ENCODE measurements at places on chromosomes 7 and 10. TPM values are rescaled to one million over a fixed set of nuclear protein-coding genes. Genes with fewer than 3 reads are reported as not detected.

CPVL gene
- 24.8 TPM for total RNA-seq

EN2 gene
- 0.09 TPM for total RNA-seq

TMEM130 gene
- total RNA-seq: 2.3 TPM

MAT1A gene
- 0.04 TPM for total RNA-seq

CLCN1 gene
- 1.1 TPM for total RNA-seq

AKR1C8 gene
- 0.09 TPM for total RNA-seq

ZNF804B gene
- total RNA-seq: under 0.01 TPM

ADAMTS14 gene
- 12.5 TPM for total RNA-seq

DNA sequence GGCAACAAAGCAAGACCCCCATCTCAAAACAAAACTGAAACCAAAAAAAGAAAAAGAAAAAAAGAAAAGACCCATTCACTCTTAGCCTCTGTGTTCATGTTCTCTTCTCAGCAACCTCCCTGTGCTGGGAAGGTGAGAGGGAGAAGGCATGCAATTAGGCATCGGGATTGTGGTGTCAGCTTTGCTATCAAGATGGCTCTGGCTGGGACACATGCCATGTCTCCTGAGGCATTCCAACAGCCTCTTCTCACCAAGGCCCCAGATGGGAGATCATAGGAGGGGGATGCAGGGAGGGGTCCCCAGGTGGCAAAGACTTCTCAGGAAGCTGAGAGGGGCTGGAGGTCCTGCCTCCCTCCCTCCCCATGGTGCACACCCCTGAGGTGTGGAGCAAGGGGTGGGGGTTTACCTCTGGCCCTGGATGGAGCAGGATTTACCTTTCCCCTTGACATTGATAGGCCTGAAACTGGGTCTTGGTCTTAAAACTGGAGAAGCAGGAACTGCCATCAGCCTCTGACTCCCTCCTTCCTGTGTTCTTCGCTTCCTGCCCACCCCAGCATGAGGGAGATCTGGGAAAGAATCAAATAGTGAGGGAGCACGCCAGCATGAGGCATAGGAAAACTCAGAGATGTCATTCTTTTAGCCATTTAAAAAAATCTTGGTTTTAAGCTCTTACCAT is 96.2 kb upstream of the DUSP5 start:
- H3K36me3 ChIP-seq: no peaks in the 10 kb centered on the region
- H3K27ac ChIP-seq: no peak overlapping the region
- no peaks in the 10 kb centered on the region for H3K27me3 ChIP-seq
- DNase-seq: no peak
- no peak overlapping the region for H3K4me3 ChIP-seq
- peaks cover 12% of the 10 kb centered on the region for H3K4me1 ChIP-seq

GRCh38 chr7:57417736-57418135 is 32.2 kb upstream of the ZNF716 start:
- H3K36me3 ChIP-seq: no peaks in the 10 kb centered on the region
- no peaks in the 10 kb centered on the region for H3K27me3 ChIP-seq
- no peak for DNase-seq
- H3K4me3 ChIP-seq: no peak overlapping the region
- no peaks in the 10 kb centered on the region for H3K4me1 ChIP-seq

DNA sequence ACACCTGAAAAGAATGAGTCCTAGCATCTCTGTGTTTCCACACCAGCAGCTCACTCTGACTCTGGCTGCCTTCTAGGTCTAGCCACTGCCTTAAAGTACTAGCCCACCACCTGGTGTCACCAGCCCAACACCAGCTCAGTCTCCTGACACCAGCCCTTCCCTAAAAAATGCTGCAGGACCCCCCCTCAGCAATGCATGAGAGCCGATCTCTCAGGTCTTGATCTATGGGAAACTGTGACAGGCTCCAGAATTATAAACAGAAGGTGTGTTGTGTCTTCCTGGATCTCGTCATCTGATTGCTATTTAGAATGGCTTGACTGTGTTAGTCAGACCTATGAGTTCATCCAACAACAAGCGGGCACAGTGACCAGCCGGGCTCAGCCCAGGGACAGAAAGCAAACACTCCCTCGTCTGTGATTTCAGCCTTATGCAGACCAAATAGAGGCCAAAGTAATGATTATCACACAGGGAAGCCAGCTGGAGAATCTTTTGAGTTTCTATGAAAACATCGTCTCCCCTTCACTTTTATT is 66.6 kb downstream of the CUBN start:
- H3K27me3 ChIP-seq: no peaks in the 10 kb centered on the region
- no peaks in the 10 kb centered on the region for H3K36me3 ChIP-seq
- peak; percentile 80 for DNase-seq
- H3K4me1 ChIP-seq: peaks cover 12% of the 10 kb centered on the region
- no peak overlapping the region for H3K4me3 ChIP-seq

DNA sequence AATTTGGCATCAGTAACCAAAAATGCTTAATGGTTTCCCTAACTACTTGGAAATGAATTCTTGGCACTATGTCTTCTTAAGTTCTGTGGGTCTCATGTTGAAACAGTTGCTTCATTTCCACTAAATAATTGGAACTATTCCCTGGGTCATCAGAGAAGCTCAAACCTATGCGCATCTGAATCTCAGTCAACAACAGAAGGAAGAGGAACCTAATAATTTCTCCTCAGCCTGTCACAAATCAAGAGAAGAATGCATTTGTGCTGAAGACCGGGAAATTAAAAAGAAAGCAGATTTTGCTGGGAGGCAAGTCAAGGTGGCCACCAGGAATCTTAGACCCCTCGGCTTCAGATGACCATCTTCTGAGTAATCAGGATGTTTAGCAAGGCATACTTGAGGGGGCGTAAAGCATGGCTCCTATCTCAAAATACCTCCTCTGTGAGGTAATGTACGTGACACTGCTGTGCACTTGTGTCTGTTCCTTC is 41.4 kb downstream of the TOMM7 start:
- H3K4me1 ChIP-seq: peaks cover 3% of the 10 kb centered on the region
- no peaks in the 10 kb centered on the region for H3K27me3 ChIP-seq
- no peak overlapping the region for H3K27ac ChIP-seq
- DNase-seq: no peak
- no peak overlapping the region for H3K4me3 ChIP-seq

DNA sequence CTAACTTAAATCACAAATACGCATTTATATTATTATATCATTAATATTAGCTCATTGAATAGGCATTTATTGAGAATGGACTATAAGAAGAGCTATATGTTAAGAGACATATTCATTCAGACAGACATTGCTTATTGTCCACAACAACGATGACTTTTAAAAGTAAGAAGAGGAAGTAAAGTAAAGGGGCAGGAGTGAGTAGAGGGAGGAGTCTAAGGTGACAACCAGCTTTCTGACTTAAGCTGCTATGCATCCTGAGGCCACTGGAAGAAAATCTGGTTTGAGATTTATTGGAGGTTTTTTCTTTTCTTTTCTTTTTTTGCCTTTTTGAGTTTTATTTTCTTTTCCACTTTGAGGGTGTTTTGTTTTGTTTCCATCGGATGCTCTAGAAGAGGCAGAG is 723.5 kb downstream of the GRM8 start:
- no peak for DNase-seq
- no peak overlapping the region for H3K27ac ChIP-seq
- H3K4me1 ChIP-seq: no peaks in the 10 kb centered on the region
- H3K36me3 ChIP-seq: no peaks in the 10 kb centered on the region

DNA sequence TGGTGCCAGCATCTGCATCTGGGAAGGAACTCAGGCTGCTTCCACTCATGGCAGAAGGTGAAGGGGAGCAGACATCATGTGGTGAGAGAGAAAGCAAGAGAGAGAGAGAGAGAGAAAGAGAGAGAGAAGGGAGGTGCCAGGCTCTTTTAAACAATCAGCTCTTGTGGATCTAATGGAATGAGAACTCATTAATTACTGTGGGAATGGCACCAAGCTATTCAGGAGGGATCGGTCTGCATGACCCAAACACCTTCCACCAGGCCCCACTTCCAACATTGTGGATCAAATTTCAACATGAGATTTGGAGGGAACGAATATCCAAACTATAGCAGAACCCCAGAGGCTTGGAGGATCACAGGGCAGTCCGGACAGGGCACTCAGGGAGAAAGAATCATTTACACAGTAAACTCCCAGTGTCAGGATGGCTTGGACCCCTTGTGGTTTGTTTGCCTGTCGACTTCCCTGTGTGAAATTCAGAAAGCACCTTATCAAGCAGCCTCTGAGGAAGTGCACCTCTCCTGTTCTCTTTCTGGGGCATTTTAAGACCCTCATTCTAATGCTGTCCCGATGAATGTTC is 308.5 kb downstream of the REEP3 start:
- DNase-seq: no peak
- no peak overlapping the region for H3K4me3 ChIP-seq
- no peaks in the 10 kb centered on the region for H3K4me1 ChIP-seq
- H3K27me3 ChIP-seq: no peaks in the 10 kb centered on the region
- H3K36me3 ChIP-seq: no peaks in the 10 kb centered on the region

- H3K36me3 ChIP-seq: no peaks in the 10 kb centered on the region
- peaks cover 3% of the 10 kb centered on the region for H3K27me3 ChIP-seq
- peaks cover 25% of the 10 kb centered on the region for H3K4me1 ChIP-seq
- H3K4me3 ChIP-seq: no peak overlapping the region
These were observed 70.4 kb downstream of the PYROXD2 start for GRCh38 chr10:98344589-98345038.

GRCh38 chr7:31776616-31777015 is 89.6 kb downstream of the PPP1R17 start:
- no peak overlapping the region for H3K27ac ChIP-seq
- DNase-seq: no peak
- H3K4me1 ChIP-seq: no peaks in the 10 kb centered on the region
- H3K4me3 ChIP-seq: no peak overlapping the region
- H3K27me3 ChIP-seq: no peaks in the 10 kb centered on the region

GRCh38 chr10:32148864-32149251 is 92.6 kb upstream of the KIF5B start:
- H3K4me3 ChIP-seq: no peak overlapping the region
- H3K27ac ChIP-seq: peak overlapping the region; percentile 72
- H3K27me3 ChIP-seq: no peaks in the 10 kb centered on the region
- no peak for DNase-seq
- H3K4me1 ChIP-seq: peaks cover 14% of the 10 kb centered on the region

GRCh38 chr7:1344421-1344820 is 111.7 kb downstream of the UNCX start:
- H3K36me3 ChIP-seq: no peaks in the 10 kb centered on the region
- peaks cover 29% of the 10 kb centered on the region for H3K27me3 ChIP-seq
- no peak overlapping the region for H3K4me3 ChIP-seq
- no peak overlapping the region for H3K27ac ChIP-seq

DNA sequence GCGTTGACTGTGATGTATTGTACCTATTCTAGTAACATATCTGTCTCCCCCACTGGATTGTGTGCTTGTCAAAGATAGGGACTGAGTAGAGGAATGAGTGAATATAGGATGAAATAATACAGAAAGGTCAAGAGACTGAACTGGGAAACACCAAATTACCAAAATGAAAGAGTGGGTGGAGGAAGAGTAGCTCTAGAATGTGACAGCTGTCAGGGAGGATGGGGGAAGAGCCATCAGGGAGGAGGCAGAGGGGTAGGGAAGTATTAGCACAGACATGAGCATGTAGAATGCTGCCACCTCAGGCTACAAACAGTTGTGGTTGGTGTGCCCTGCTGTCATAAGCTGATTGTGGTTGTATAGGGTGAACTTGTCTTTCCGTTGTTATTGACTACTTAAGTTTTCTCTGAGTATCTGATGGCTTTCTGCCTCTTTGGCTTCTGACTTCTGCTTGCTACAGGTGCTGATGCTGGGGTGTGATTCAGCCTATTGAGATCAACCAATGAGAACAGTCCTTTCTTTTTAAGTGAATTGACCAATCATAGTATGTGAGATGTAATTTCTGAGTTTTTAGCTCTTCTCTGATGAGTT is 5.6 kb downstream of the CCSER2 start:
- no peak overlapping the region for H3K27ac ChIP-seq
- H3K36me3 ChIP-seq: no peaks in the 10 kb centered on the region
- no peak overlapping the region for H3K4me3 ChIP-seq
- H3K4me1 ChIP-seq: peaks cover 21% of the 10 kb centered on the region
- H3K27me3 ChIP-seq: no peaks in the 10 kb centered on the region
- DNase-seq: peak; percentile 27

DNA sequence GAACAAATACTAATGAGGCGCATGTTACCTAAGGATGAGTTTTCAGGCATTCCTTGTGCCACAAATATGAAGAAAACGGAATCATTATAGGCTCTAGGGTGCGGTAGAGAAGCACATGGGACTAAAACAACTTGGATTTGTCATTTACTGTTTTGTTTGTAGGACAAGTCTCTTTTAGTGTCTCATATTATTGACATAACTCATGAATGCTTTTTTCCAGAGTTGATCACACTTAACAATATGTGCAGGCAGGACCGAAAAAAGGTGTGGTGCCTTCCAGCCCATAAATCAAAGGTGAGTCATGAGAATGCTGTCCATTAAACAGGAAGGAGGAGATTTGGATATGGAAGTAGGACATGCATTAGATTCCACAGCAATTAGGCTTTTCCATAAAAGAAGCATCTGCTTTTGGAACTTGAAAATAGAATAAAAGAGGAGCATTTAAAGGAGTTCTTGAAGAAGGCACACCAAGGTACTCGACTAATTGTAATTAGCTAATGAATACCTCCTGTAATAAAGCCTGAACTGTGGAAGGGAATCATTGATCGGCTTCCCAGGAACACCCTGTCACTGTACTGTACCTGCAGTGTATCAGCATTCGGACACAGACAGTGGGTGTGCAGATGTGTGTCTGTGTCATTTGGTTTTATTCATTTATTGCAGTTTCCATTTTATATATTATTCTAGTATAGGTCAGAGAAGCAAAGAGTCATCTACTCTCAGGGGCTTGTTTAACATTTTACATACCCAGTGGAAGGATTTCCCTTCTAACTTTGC is 119.7 kb upstream of the KLF14 start:
- no peaks in the 10 kb centered on the region for H3K27me3 ChIP-seq
- no peaks in the 10 kb centered on the region for H3K4me1 ChIP-seq
- no peak overlapping the region for H3K27ac ChIP-seq
- H3K4me3 ChIP-seq: no peak overlapping the region

GRCh38 chr10:38093816-38094157 is 350 bp upstream of the ZNF37A start:
- DNase-seq: no peak
- H3K4me1 ChIP-seq: peaks cover 9% of the 10 kb centered on the region
- H3K36me3 ChIP-seq: peaks cover 21% of the 10 kb centered on the region
- peak overlapping the region; percentile 87 for H3K4me3 ChIP-seq

GRCh38 chr10:5547931-5548660 is 23.3 kb downstream of the CALML3 start:
- H3K27me3 ChIP-seq: no peaks in the 10 kb centered on the region
- no peaks in the 10 kb centered on the region for H3K36me3 ChIP-seq
- peaks cover 50% of the 10 kb centered on the region for H3K4me1 ChIP-seq
- peak; percentile 46 for DNase-seq
- H3K4me3 ChIP-seq: no peak overlapping the region

- peak; percentile 86 for DNase-seq
- H3K4me1 ChIP-seq: peaks cover 38% of the 10 kb centered on the region
- H3K27ac ChIP-seq: peak within 1 kb of the TSS; percentile 66
- no peaks in the 10 kb centered on the region for H3K36me3 ChIP-seq
These were observed at the start of gene IMPDH1 for GRCh38 chr7:128409596-128410450. Gene IMPDH1 (minus strand): TSS chr7:128409982. CDS start chr7:128409901, 81 bp downstream.

Data from muscle of leg (tissue), 16 donors.